ENCODE measurements at places on chromosomes 16 and 17.
A peak's percentile ranks its signal among the peaks of the same experiment; 100 is the strongest.

DNA sequence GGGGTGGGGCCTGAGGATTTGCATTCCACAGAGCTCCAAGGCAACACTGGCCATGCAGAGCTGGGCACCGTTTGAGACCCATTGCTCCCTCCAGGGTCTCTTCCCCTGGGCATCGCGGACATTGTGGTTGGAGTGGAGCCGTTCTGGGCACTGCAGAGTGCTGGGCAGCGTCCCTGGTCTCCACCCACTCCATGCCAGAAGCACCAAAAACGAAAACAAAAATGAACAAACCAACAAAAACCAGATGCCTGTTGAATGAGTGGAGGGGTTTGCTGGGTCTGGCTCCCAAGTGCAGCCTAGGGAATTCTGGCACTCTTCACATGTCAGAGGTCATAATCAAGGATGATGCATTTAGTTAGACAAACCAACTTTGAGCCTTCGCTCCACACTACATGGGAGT is 17.9 kb downstream of the WNT9B start:
- no peak for DNase-seq

- no peak for DNase-seq
Measured at GRCh38 chr17:8691931-8692330, 52.7 kb downstream of the CCDC42 start.

- DNase-seq: no peak
Measured at GRCh38 chr17:46000292-46000691, 1.2 kb downstream of the STH start.

GRCh38 chr17:55731586-55732250 is 9.1 kb upstream of the TMEM100 start:
- no peak for DNase-seq

GRCh38 chr17:6506679-6507231 is 49.6 kb downstream of the PITPNM3 start:
- no peak for DNase-seq

- DNase-seq: peak; percentile 82
Measured at GRCh38 chr16:2977440-2977839, 2.8 kb downstream of the PKMYT1 start.

DNA sequence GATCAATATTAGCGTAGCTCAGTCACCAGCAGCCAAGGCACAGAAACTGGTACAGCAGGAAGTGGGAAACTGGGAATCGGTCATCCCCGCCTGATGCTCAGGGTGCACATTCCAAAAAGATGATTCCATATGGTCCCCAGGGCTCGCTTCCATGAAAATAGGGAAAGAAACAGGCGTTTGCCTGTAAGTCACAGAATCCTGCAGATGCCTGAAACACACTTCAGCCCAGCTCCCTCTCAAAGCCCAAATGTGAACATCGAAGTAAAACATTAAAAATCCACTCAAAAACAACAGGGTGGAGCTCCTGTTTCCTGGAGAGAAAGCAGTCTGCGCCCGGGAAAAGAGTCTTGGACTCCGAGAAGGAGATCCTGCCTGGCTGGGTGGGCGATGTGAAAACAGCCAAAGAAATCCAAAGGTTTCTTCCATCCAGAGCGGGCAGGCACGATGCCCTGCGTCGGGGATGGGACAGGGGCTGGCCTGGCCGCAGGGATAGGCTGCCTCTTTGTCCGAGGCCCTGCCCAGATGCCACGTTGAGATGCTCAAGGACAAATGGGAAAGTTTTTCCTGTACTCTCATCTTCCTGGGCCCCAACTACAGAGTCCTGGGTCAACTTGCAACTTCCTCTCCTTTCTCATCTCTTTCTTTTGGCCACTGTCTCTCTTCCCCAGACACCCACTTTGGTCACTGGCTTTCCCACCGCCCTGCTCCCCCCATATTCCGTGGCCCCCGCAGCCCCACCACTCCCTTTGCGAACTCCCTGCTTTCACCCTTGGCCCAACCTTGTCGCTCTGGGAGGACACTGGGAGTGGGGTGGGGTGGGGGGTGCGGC is 743 bp downstream of the WIPI1 start:
- peak; percentile 51 for DNase-seq

DNA sequence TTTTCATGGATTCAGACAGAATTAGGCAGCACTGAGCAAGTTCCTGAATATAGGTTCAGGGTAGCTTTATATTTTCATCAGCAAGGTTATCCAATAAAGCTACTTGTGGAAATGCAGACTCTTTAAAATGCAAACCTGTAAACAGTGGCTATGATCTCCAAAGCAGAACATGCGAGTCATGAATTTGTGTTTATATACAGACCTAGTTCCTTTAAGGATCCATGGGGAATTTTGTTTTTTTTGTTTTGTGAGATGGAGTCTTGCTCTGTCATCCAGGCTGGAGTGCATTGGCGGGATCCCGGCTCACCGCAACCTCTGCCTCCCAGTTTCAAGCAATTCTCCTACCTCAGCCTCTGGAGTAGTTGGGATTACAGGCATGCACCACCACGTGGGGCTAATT is 14.8 kb downstream of the CLEC16A start:
- no peak for DNase-seq

- no peak for DNase-seq
Measured at GRCh38 chr17:9225305-9226101, 204.2 kb downstream of the NTN1 start.

GRCh38 chr17:76791053-76791980 is 53.4 kb downstream of the MFSD11 start:
- DNase-seq: no peak
